ENCODE measurements at places on chromosomes 1 and 21.

DNA sequence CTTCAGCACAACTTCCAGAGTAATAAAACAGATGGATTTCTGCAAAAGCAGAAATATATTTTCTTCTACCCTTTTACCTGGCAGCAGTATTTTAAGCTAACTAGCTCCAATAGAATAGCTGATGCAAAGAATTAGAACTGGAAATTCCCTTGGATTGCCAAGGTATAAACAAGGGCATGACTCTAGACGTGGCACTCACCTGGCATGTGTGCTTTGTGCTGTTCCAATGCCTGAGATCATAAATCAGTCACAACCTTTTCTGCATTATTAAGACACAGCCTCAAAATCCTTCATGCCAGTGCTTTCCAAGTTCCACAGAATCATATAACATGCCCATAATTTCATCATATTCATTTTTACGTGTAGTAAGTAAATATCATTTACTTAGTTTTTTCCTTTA, 1048.7 kb downstream of the ADGRL2 start:
- DNase-seq: no peak

DNA sequence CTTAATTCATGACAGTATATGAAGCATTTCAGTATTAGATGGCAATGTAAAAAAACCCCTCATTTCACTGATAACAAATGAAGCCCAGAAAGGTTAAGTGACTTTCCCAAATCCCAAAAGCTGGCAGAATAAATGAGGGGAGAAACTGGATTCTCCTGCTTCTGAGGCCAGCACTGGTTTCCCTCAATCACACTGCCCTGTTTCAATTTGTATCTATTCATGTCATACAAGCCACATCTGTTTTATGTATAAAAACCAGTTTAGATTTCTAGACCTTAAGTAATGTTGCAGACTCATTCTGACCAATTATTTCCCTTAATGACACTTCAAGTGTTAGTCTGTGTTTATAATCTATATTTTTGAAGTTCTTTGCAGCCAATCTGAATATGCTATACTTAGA, 16.8 kb downstream of the PLPPR4 start:
- DNase-seq: no peak

DNA sequence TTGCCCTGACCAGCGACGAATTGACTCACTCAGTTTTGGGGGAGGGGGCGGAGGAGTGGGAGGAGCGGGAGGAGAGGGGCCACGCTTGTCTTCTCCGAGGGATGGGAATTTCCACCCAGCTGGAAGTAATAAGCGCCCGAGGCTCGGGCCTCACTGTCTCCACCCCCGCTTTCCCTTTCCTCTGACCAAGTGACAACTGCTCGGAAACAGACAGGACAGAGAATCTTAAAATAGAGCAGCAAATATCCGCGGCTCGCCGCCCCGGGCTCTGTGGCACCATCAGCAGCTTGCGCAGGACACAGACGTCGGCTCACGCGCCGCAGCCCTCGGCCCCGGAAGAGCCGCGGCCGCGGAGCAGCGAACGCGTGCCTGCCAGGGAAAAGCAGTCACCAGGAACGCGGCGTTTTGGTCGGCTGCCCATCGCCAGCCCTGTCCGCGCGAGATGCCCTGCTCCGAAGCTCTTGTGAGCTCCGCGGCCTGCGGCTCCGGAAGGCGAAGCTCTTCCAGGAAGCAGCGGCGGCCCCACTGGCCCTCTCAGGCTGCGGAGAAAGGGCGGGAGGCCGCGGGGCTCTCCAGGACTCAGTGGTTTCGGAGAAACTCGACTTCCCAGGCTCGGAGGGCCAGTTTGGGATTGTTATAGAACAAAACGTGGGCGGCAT, 10.7 kb upstream of the RGS16 start:
- peak; percentile 67 for DNase-seq

- no peak for DNase-seq
Observed at GRCh38 chr1:228084797-228085196, 2.3 kb downstream of the ARF1 start.

DNA sequence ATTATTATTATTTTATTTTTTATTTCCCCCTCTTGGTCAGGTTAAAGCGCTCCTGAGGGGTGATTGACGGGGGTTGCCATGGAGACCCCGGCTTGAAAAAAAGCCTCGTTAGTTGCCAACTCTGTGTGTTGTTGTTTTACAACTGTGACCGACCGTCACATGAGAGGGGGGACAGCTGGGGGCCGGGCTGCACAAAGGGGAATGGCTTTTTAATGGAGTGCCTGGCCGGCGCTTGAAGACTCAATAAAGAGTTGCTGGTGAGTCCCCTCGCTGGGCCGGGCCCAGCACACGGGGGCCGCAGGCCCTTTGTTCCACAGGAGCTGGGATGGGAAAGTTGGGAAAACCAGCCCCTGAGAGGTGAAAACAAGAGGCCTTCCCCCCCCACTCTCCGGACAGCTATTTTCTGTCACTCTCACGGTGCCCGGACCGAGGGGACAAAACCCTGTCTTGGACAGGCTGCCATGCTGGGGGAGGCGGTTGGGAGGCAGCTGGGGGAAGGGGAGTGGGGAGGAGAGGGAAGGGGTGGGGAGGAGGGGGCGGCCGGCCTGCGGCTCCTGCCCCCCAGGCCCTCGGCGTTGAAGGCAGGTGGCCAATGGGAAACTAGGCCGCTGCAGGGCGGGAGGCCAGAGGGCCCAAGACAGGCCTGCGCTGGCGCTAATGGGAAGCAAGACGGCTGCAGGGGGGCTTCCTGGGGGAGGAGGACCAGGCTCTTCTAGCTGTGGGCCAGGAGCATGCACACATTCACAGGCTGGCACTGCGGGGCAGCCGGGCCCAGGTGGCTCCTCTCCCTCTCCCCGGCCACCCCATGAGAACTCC, 67.6 kb downstream of the CASZ1 start:
- DNase-seq: no peak

- DNase-seq: no peak
Observed at GRCh38 chr21:41294548-41295231, 21.9 kb upstream of the FAM3B start.

DNA sequence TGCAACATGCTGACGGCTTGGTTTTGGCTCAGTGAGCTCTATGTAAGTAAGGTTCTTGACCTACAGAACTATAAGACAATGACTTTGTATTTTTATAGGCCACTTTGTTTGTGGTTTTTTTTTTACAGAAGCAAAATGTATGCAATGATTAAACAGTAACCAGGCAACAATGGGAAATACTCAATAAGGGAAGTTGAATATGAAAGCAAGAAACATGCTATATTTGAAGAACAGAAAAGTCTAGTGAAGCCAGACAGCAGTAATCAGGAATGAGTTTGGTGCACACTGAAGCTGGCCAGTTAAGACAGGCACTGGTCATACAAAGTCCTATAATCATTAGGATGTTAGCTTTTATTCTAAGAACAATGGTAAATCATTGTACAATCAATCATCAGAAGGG, 1926.8 kb downstream of the NCAM2 start:
- no peak for DNase-seq

- DNase-seq: no peak
Observed at GRCh38 chr1:69914976-69915765, 290.2 kb downstream of the LRRC40 start.

GRCh38 chr1:82395440-82395839, 594.7 kb downstream of the ADGRL2 start:
- no peak for DNase-seq

DNA sequence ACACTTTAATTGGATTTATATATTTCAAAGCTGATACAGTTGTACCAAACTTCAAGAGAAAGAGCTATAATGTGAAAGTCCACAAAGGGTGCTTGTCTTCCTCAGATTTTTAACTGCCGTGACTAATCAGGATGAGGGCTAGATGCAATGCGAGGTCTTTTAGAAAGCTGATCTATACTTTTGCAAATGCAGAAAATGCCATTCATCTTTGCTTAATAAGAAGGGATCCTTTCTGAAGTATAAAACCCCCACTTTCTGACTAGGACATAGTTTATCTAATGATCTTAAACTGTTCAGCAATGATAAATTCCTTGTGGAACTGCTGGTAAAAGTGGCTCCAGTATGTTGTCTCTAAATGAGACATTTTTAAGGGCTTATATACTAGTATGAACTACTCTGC, 102.7 kb upstream of the NGF start:
- no peak for DNase-seq

DNA sequence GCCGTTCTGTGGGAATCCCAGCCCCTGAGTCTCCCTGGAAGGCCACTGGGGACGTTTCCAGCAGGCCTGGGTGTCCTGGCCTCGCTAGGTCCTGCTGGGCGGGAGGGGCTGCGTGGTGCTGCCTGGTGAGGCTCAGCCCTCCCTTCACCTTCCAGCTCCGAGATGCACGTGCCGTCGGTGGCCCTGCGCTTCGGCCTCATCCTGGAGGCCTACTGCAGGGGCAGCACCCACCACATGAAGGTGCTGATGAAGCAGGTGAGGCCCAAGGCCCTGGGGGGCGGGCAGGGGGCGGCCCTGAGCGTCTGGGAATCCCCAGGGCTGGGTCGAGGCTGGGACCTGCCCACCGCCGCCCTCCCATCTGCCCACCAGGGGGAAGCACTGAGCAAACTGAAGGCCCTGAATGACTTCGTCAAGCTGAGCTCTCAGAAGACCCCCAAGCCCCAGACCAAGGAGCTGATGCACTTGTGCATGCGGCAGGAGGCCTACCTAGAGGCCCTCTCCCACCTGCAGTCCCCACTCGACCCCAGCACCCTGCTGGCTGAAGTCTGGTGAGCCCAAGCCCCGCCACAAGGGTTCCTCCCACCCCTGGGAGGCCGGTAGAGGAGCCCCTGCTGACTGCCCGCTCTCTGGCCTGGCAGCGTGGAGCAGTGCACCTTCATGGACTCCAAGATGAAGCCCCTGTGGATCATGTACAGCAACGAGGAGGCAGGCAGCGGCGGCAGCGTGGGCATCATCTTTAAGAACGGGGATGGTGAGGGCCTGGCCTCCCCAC, 70.3 kb downstream of the PIK3CD start:
- DNase-seq: peak; percentile 83

- peak; percentile 88 for DNase-seq
Observed at GRCh38 chr1:183234660-183235476, 48.8 kb downstream of the LAMC2 start.

GRCh38 chr21:39913706-39914305, 46.6 kb downstream of the PCP4 start:
- no peak for DNase-seq

- no peak for DNase-seq
Observed at GRCh38 chr1:54307305-54307704, 98.9 kb downstream of the SSBP3 start.

GRCh38 chr1:189530162-189530561, 947.5 kb downstream of the BRINP3 start:
- DNase-seq: no peak

- DNase-seq: no peak
Observed at GRCh38 chr1:20278692-20279130, 12.0 kb upstream of the VWA5B1 start.

GRCh38 chr1:116724765-116725375, 29.4 kb upstream of the CD2 start:
- DNase-seq: peak; percentile 70

- no peak for DNase-seq
Observed at GRCh38 chr1:58401991-58402390, 144.5 kb downstream of the OMA1 start.

DNA sequence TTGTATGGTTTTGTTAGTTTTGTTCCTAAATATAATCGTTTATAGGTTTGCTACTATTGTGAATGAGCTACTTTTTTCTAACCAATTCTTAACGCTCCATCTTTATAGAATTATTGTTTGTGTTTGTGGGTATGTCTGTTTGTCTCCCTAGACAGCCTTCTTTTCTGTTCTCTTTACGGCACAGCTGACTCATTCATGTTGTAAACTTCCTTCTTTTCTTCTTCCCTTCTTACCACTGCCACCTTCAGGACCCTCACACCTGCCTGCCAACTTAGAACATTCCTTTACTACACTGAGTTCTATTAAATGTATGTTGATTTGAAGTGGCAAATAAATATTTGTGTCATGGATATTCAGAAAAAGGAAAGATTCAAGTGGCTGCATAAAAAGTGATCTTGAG, 29.1 kb downstream of the AK5 start:
- no peak for DNase-seq

DNA sequence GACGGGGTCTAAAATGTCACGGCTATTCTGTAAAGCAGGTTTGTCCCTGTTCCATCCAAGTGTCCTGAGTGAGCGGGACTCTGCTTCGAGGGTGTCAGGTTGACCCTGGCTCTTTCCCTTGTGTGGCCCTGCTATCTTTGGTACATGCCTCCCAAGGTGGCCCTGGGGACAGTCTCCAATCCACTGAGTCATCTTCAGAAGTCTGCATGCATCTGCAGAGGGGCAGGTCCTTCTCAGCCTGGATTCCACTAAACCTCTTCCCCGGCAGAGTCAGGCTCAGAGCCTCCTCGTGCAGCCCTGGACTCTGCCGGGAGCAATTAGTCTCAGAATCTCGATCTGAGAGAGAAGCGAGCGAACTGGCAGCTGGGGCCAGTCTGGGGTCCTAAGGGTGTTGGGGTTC, 50.1 kb upstream of the KCNJ15 start:
- DNase-seq: no peak

DNA sequence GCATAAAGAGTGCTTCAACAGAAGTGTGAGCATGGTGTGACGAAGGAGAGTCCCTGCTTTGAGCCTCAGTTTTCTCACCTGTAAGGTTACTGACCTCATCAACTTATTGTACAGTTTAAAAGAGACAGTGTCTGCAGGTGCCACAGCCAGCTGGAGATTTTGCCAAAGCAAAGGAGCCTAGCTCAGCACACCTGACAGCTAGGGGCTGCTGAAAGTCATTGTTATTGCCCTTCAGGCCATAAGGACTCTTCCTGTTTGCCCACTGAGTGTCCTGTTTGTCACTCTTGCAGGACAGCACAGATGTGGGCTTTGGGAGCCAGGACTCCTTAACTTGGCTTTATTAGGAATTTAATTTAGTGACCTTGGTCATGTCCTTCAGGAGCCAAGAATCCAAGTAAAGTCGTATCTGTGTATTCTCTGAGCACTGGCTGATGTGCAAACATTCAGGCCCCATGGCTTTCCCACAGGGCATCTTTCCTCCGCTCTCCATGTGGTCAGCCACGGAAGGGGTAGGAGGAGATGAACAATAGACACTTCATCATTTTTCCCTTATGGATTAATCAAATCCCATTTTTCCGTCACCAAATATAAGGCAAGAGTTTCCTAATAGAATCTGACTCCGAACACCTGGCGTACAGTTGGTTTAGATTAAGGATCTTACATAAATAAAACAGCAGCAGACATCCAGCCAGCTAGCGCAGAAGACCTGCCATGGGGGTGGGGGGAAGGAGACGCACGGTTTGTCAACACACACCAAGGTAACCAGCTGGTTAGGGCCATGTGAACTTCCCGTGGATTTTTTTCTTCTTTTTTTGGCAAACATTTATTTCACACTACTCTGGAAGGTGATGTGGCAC, 43.1 kb upstream of the KANK4 start:
- DNase-seq: no peak

GRCh38 chr1:174626031-174627025, 178.6 kb downstream of the GPR52 start:
- no peak for DNase-seq

Measured in HEK293T (cell line).